ENCODE measurements at places on chromosomes 13 and 19.

DNA sequence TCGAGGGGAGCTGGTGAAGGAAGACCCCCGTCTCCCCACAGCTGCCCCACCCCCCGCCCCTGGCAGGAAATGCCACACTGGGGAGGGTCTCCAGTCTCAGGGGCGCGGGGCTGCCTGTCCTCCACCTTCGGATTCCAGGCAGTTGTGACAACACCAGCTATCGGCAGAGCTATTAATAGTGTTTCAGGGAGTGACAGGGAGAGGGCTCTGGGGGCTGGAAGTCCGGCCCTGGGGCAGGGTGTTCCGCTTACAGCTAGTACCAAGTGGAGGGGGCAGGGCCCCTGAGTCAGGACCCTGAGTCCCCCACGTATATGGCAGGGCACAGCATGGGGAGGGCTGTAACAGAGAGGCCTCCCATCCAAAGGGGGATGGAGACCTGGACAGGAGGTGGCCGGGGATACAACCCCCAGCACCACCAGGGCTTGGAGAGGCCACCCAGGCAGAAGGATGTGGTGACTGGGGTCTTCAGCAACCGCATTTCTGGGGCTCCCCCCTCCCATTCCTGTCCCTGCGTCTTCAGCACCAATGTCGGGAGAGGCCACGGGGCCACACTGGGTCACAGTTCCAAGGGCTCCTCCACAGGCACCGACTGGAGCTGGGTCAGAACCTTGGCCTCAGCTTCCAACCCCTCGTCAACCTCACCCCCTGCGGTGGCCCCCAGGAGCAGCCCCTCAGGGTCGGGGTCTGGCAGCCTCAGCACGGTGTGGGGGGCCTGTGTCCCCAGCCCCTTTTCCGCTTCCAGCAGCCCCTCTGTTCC, 3.9 kb downstream of the SIX5 start:
- no peak for DNase-seq

DNA sequence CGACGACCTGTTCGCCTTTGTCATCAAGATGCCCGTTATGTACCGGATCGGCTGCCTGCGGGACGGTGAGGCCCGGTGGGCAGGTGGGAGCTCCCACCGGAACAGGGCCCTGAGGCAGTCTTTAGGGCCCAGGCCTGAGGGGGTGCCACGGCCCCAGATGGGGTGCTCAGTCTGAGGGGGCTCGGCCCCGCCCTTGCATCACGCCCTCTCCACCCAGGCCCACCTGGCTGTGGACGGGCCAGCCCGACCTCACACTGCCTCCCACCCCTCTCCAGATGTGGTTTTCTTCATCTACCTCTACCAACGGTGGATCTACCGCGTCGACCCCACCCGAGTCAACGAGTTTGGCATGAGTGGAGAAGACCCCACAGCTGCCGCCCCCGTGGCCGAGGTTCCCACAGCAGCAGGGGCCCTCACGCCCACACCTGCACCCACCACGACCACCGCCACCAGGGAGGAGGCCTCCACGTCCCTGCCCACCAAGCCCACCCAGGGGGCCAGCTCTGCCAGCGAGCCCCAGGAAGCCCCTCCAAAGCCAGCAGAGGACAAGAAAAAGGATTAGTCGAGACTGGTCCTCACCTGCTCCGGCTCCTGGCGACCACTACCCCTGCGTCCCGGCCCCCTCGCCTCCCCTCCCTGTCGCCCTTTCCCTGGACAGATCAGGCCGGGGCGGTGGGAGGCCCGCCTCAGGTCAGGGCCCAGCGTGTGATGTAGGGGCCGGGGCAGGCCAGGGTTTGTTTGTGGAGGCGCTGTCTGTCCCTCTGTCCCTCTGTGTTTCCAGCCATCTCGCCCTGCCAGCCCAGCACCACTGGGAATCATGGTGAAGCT, 8.7 kb upstream of the RELB start:
- DNase-seq: no peak

- DNase-seq: no peak
These were observed 16.9 kb downstream of the FBXL12 start for GRCh38 chr19:9801976-9802375.

DNA sequence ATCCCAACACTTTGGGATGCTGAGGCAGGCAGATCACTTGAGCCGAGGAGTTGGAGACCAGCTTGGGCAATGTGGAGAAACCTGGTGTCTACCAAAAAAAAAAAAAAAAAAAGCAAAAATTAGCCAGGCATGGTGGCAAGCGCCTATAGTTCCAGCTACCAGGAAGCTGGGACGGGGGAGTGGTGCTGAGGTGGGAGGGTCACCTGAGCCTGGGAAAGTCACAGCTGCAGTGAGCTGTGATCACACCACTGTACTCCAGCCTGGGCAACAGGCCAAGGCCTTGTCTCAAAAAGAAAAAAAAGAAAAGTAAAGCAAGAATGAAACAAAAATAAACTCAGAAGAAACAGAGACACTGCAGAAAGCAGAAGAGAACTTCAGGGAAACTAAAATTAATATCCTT, 31.6 kb downstream of the MTRF1 start:
- DNase-seq: peak; percentile 15

GRCh38 chr13:38530492-38530891, 156.4 kb upstream of the FREM2 start:
- peak; percentile 40 for DNase-seq

GRCh38 chr13:60765700-60766411, 368.8 kb downstream of the TDRD3 start:
- DNase-seq: no peak

- no peak for DNase-seq
These were observed 46.5 kb downstream of the DNM2 start for GRCh38 chr19:10764340-10764894.

- DNase-seq: no peak
These were observed 69.4 kb downstream of the C13orf42 start for GRCh38 chr13:51041710-51042109.

DNA sequence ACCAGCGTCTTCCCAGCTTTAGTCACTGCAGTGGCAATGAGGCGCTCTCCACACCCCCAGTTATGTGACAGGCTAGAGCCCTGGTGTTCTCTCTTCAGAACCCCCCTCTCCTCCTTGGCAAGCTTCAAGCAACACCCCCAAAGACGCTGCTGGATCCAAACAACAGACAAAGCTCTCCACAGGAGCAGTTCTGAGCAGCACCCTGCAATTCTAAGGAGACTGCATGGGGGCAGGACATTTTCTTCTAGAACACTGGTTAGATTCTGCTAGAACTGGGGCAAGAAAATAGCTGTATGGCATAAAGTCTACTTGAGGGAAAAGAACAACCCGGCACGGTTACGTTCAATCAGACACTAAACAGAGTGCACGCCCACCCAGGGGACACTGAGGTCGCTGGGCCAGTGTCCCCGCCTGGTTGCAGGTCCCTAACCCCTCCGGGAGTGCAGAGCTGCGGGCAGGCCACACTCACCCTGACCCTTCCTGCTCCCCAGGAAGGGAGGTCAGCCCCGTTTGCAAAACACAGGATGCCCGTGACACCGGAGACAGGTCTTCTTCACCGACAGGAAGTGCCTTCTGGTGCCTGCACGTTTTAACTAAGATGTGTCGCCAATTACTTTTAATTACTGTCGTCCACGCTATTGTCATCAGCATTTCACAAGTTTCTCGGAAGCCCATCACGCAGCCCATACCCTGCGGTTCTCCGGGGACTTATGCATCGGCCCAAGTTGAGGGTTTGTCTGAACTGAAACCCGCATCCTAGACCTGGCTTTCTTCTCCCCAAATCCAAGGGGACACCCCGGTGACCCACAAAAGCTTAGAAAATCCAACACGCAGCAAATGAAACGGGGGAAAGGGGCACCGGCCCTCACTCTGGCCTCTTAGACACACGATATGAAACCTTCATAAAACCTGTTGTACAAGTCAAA, 943 bp downstream of the GJB6 start:
- no peak for DNase-seq

Measured in fibroblast of skin of right biceps (primary cell).